Lower leg skin (tissue), 4 donors: ENCODE measurements at places on chromosomes 3 and 15.

DNA sequence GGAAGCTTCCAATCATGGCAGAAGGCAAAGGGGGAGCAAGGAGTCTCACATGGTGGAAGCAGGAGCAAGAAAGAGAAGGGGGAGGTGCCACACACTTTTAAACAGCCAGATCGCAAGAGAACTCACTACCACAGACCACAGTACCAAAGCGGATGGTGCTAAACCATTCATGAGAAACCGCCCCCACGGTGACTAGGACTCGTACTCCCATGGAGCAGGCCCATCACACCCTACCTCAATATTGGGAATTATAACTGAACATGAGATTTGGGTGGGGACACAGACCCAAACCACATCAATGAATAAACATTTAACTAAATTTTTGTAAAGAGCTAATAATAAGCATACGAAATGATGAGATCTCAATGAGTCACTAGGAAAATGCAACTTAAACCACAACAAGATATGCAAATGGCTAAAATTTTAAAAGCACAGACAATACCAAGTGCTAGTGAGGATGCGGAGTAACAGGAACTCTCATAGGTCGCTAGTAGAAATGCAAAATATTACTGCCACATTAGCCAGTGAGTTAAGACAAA is 10.0 kb downstream of the MRPS25 start:
- DNase-seq = no peak

- peak; percentile 21 for DNase-seq
Observed at GRCh38 chr15:61327019-61327631, 98.0 kb upstream of the RORA start.

DNA sequence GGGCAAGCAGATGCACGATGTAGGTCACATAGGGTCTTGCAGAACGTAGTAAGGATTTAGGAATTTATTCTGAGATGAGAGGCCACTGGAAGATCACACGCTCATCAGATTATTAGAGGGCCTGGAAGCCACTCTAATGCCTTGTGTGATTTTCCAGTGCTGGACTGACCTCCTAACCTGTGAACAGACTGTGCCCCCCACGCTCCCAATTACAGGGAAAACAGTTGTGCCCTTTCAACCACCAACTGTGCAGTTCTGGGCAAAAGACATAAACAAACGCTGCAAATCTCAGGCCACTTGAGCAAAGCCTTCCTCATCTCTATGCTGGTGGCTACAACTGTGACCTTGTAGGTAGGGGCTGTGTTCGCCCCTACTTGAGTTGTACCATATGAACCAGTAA is 48.2 kb upstream of the BOC start:
- DNase-seq = no peak

- DNase-seq = no peak
Observed at GRCh38 chr3:157330206-157330605, 106.4 kb upstream of the PTX3 start.

- no peak for DNase-seq
Observed at GRCh38 chr3:129358177-129358771, 70.2 kb downstream of the EFCAB12 start.
